ENCODE measurements at places on chromosomes 7 and 10.

GRCh38 chr7:46705386-46706255 lies 784.5 kb upstream of the IGFBP3 start:
- no peak for DNase-seq

DNA sequence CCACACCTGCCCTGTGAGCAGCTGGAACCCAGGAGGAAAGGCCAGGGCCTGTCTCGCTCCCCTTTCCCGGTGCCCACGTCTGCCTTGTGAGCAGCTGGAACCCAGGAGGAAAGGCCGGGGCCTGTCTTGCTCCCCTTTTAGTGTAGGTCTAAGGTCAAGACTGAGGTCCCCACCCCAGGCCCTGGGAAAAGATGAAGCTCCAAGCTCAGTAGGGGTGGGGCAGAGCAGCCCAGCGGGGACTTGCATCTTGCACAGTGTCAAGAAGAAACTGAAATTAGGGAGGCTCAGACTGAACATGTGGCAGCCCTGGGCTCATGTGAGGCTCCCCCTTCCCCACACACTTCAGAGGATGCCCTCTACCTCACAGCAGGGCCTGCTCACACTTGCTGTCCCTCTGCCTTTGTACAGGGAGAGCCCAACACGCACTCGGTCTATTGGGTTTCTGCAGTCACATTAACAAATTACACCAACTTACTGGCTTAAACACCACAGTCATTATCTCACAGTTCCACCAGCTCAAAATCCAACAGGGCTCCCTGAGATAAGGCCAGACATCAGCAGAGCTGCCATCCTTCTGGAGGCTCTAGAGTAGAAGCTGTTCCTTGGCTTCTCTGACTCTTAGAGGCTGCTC lies 12.4 kb downstream of the POLL start:
- DNase-seq = no peak

- DNase-seq = no peak
Observed at GRCh38 chr10:87500646-87501048, 4.0 kb upstream of the MINPP1 start.

DNA sequence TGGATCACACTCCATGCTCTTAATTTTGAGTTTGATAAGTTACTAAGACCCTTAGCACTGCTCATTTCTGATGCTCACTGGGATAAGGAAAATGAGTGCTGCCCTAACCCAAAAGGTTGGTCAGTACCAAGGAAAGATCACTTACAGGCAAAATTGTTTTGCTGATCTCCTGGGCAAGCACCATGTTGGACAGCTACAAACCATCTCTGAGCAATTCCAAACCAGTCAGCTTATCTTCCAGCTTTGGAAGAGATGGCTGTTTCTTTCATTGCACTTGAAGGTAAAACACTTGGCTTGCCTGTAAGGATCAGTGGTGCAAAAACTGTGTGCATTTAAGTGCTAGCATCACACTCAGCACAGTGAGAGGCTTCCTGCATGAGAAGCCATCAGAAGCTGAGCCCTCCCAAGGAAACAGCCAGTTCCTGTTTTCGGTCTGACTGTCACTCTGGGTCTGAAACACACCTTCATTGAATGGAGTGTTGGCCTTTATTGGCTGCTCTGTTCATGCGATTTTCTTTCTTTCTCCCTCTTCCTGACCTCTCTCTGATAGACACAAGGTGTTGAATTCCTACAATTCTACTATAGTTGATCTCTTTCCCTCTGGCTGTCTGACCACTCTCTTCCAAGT lies 126.4 kb upstream of the GHITM start:
- no peak for DNase-seq

GRCh38 chr10:124092860-124093773 lies at the start of gene CHST15:
Gene CHST15 (minus strand): TSS chr10:124093598. CDS start chr10:124046212, 47,386 bp downstream.
- no peak for DNase-seq

DNA sequence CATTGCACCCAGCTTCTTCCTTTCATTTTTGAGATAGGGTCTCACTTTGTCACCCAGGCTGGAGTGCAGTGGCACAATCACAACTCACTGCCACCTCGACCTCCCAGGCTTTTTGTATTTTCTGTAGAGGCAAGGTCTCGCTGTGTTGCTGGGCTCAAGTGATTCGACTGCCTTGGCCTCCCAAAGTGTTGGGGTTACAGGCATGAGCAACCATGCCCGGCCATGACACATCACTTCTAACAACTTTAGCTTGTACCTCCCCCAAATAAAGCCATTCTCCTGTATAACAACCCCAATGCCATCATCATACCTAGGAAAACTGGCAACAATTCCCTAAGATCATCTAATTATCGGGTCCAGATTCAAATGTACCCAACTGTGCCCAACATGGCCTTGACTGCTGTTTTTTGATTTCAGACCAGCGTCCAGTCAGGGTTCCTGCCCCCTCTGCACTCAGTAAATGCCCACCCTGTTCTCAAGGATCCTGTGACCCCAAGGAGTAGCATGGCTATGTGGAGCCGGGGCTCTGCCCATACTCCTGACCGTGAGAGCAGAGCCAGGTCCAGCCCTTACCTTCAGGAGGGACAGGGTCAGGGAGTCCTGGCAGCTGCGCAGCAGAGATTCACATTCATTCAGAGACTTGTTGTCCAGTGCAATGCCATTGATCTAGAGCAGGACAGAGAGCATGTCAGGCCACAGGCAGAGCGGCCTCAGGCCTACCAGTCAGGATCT lies 102.6 kb downstream of the DLG5 start:
- no peak for DNase-seq

DNA sequence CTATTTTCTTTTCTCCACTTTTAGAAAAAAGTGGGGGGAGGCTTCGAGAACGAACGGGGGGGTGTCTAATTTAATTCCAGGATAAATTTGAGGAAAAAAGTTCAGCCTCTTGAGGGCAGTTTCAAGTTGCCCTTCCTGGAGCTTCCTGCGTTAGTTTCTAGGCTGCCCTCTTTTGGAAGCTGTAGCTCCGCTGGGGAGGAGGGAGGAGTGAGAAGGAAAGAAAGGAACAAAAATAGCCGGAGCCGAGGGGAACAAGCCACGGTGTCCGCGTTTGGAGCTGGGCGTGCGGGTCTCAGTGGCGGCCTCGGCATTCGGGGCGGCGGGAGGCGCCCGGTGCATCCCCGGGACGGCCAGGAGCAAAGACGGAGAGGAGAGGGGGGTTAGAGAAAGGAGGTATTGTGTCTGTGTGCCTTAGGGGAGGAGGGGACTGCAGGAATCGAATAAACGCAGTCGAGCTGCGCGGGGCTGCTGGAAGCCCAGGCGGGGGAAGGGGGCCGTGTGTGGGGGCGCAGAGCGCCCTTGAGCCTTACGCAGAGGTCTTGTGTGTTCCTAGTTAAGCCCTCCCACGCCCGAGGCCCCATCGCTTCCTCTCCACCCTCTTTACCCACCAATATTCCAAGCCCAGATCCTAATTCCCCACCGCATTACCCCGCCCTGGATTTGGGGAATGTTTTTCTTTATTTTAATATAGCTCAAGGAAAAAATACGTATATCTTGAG lies 2.0 kb upstream of the TNRC18 start:
- DNase-seq = no peak

DNA sequence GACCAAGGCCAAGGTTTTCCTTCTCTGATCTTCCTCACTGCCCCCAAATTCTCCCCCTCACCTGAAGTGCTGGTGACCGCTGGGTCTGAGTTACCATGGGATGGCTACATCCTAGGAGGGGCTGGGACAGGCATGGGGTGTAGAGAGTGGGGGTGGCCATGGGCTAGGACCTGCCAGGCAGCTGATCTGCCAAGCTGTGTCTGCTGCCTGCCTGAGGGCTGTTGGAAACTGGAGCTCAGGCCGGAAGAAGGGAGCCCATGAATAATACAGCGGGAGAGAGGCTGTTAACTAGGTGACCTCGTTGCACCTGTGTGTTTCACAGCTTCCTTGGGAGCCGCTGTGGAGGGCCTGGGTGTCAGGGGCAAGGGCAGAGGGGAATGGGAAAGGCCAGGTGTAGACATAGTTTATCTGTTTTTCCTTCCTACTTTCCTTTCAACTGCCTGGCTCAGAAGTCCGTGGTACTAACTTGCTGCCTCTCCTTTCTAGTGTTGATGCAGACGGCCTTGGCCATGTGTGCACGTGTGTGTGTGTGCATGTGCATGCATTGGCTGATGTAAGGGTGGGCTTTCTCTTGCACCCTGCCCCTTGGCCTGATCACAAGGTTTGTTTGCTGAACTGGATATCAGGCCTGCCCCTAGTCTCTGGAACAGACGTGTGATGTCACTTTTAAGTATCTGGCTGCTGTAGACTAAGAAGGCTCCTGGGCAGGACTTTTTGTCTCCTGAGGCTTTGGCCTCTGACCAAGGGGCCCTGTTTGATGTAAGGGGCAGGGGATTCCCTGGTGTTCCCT lies 11.9 kb downstream of the CDH23 start:
- DNase-seq = no peak

Measured in stimulated activated CD8-positive, alpha-beta memory T cell treated with anti-CD3 and anti-CD28 coated beads, Interleukin-4, amount 100 ng/mL, for 1 hour (primary cell).